ENCODE measurements at places on chromosomes 7 and 10.
A peak's percentile ranks its signal among the peaks of the same experiment; 100 is the strongest.

- peak; percentile 9 for DNase-seq
These were observed 975.2 kb downstream of the SORCS1 start for GRCh38 chr10:106189292-106189691.

- DNase-seq: peak; percentile 73
These were observed 117.4 kb downstream of the CABCOCO1 start for GRCh38 chr10:61779950-61780659.

DNA sequence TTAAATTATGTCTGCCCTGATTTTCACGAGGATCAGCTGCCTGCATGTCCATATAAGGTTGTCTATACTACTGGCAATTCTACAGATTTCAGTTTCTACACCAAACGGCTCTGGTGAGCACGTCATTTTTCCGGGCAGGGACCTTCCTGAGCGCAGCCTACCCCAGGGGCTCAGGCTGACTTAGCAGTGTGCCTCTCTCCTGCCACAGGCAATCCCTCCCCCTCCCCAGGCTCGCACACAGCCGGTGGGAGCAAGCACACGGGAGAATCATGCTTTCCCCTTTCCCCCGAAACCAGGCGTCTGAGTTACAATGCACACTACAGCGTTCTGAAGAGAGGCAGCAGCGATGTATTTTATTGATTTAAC lies 1.7 kb downstream of the KLF6 start:
- no peak for DNase-seq

- DNase-seq: peak; percentile 4
These were observed 119.1 kb upstream of the WDR11 start for GRCh38 chr10:120732067-120732466.

GRCh38 chr10:22629126-22629525 lies 85.3 kb downstream of the PIP4K2A start:
- no peak for DNase-seq

DNA sequence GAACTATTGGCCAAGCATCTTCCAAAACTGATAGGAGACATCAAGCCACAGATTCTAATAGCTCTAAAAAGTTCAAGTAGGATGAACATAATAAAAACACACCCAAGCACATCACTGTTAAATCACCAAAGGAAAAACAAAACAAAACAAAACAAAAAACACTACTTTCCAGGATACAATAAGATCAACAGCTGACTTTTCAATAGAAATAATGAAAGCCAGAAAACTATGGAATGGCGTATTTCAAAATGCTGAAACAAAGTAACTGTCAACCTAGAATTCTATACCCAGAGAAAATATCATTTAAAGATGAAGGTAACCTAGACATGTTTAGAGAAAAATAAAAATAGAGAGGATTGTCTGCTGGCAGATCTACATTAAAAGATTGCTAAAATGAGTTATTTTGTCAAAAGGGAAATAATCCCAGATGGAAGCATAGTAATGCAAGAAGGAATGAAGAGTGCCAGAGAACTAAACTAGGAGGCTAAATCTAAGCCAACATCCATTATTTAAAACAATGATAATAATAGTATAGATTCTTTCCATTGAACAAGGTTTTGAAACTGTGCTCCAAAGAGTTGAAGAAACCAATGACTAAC lies 13.9 kb downstream of the TUBAL3 start:
- no peak for DNase-seq

DNA sequence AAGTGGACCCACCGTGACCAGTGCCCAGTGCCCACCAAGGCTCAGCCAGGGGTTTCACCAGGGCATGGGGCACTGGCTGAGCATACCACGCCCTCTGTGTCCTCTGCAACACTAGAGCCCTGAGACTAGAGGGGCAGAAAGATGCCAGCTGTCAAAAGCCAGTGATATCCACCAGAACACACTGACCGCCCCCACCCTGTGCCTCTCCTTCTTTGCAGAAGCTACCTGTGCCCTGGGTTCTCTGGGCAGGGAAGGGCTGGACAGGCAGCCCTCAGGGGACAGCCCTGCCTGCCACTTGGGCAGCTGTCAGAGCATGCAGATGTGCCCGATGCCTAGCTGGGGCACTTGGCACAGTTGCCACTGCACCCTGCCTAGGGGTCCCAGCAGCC lies 494 bp downstream of the VSIR start:
- DNase-seq: no peak

- no peak for DNase-seq
These were observed 97.4 kb downstream of the CPED1 start for GRCh38 chr7:121085922-121086321.

DNA sequence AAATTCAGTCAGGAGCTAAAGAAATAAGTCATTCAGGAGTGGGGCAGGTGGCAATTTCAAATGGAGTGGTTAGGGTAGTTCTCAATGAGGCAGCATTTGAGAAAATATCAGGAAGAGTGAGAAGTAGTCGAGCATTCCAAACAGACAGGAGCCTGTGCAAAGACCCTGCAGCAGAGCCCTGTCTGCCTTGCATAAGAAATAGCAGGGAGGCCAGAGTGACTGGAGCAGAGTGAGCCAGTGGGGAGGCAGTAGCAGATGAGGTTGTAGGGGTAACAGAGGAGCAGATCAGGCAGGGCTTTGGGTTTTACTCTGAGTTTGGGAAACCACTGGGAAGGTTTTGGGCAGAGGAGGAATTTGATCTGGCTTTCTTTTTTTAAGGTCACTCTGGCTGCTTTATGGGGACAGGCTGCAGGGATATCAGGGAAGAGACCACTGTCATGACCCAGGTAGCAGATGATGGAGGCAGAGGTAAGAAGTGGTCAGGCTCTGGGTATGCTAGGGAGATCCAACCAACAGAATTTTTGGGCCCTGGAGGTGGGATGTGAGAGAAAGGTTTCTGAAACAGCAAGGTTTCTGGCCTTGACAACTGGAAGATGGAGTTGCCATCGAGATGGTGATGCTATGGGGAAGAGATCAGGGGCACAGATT lies 1.3 kb upstream of the BLVRA start:
- no peak for DNase-seq

Data from epithelial cell of proximal tubule (primary cell).